Natural killer cell treated with Interleukin-12 subunit alpha and Interleukin-12 subunit beta and Interleukin-15 and Interleukin-18, amount 100 ng/mL, for 72 hours (primary cell): ENCODE measurements at places on chromosomes 4 and X. TPM values are rescaled to one million over a fixed set of nuclear protein-coding genes. Genes with fewer than 3 reads are reported as not detected.

The MAGEB1 gene
- not detected for total RNA-seq

The MAGEB10 gene
- not detected for total RNA-seq

The FAM184B gene
- not detected for total RNA-seq

The TMEM154 gene
- total RNA-seq = 14.9 TPM

The AASDH gene
- total RNA-seq = 10.5 TPM

DNA sequence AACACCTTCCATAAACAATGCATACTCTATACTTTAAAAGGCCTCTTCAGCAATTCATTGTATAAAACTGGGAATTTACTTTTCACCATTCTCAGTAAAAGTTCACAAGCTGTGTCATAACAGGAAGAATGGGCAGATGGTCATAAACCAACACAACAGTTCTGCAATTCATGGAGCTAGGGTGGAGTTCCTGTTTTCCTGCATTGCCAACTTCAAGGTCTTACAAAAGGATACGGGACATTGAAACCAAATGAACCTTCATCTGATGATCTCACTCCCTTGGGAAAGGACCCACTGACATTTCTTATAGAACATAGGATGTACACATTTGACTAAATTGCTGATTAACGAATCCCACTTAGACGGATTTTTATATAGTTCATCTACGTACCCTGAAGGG lies 4.1 kb downstream of the KDR start:
- DNase-seq = no peak

DNA sequence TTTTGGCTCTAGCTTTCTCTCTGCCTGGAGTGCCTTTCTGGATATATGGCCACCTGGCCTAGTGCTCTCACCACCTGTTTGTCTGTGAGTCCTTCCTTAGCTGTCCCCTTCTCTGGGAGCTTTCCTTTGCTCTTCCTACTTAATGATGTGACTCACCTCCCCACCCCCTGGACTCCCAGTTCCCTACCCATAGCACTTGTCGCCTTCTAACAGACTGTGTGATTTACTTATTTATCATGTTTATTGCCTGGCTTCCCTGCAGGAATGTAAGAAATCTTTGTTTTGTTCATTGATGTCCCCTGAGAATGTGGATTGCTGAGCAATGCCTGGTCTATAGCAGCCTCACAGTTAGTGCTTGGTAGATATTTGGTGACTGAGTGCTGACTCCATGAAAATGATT lies 18.9 kb downstream of the ADD1 start:
- no peak for DNase-seq

DNA sequence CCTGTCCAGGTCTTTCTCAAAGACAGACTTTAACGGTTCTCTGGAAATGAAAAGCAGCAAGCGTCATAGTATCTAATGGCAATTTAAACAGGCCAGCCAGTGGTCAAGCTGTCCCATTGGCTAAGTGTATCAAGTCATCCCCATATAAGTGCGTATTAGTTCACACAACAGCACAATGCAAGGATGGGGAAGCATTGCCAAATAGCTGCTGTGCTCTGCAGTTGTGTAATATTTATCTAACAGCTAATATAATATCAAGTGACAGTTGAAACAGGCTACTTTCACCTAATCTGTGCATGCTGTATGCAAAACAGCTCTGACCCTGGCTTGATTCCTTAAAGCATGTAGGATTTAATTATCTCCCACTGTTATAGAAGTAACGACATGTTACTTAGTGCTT lies 134.8 kb upstream of the PPARGC1A start:
- no peak for DNase-seq

DNA sequence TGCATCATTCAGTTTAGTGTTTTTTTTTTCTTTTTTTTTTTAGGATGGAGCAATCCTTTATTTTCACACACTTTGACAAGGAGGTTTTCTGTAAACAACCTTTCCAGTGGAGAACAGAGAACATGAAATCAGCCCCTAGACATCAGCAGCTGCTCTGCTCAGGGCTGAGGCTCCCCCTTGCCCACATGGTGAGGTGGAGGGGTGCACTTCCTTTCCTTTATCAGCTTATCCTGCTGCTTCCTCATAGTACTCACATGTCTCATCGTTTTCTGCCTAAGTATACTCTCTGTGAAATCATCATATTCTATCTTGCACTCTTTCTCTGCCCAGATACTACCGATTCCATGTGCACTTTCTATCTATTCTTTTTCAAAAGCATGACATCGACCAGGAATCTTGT lies 47.6 kb upstream of the PRSS12 start:
- no peak for DNase-seq

GRCh38 chrX:96314985-96315384 lies 369.7 kb upstream of the DIAPH2 start:
- no peak for DNase-seq

- no peak for DNase-seq
These were observed 28.0 kb downstream of the PRPS2 start for GRCh38 chrX:12819222-12819621.

DNA sequence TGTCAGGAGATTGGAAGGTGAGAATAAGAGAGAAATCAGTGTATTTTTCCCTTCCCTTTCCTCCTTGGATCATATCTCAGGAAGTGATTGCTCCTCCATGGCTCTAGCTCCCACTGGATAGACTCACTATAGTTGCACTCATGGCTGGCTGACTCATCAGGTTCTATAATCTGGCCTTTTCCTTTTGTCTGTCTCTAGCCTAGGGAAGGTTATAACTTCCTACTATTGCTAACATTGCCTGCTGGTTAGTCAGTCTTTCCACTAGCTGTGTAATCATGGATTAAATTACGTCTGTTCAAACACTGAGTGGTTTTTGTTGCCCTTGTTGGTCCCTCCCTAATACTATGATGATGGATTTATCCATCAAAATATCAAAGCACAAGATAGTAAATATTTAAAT lies 195.5 kb upstream of the VEGFC start:
- no peak for DNase-seq

GRCh38 chr4:38086151-38086848 lies 126.1 kb downstream of the PTTG2 start:
- no peak for DNase-seq

DNA sequence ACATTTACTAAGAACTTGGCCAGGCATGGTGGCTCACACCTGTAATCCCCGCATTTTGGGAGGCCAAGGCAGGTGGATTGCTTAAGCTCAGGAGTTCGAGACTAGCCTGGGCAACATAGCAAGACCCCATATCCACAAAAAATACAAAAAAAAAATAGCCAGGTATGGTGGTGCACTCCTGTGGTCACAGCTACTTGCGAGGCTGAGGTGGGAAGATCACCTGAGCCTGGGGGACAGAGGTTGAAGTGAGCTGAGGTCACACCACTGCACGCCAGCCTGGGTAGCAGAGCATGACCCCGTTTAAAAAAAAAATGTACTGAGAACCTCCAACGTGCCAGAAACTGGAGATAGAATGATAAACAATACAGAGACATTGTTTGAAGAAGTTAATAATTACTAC lies 8.0 kb downstream of the OPRPN start:
- DNase-seq = no peak
